CD4-positive, alpha-beta memory T cell (primary cell): ENCODE measurements at places on chromosomes 7 and 10. TPM values are rescaled to one million over a fixed set of nuclear protein-coding genes. Genes with fewer than 3 reads are reported as not detected.

GRCh38 chr10:63375458-63375857, 90.3 kb downstream of the JMJD1C start:
- peaks cover 6% of the 10 kb centered on the region for H3K4me1 ChIP-seq
- H3K27ac ChIP-seq: no peak overlapping the region
- no peak for DNase-seq
- no peak overlapping the region for H3K4me3 ChIP-seq
- no peaks in the 10 kb centered on the region for H3K27me3 ChIP-seq

DNA sequence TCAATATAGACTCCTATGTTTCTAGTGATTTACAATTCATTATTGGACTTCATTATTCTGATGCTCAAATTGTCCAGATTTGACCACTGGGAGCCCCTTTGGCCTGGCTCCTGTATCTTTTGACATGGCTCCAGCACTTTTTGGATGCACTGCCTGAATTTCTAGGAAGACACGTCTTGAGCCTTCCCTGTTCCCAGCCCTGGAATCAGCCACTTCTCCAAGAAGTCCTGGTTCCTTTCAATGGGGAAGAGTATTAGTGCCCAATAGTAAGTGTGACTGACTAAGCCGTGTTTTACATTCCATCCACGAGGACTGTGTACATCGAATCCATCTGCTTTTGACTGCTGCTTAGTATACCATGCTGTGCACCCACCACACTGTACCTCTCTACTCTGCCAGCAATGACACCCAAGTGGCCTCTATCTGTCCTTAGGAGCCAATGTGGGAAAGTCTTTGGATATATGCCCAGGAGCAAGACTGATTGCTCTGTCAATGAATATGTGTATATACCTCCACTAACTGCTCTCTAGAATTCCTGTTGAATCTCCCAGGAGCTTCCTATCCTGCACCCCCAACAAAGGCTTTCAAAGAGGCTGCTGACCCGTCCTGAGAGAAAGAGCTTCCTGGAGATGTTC, 23.2 kb upstream of the NPFFR1 start:
- H3K27ac ChIP-seq: no peak overlapping the region
- no peak for DNase-seq
- H3K4me3 ChIP-seq: no peak overlapping the region

DNA sequence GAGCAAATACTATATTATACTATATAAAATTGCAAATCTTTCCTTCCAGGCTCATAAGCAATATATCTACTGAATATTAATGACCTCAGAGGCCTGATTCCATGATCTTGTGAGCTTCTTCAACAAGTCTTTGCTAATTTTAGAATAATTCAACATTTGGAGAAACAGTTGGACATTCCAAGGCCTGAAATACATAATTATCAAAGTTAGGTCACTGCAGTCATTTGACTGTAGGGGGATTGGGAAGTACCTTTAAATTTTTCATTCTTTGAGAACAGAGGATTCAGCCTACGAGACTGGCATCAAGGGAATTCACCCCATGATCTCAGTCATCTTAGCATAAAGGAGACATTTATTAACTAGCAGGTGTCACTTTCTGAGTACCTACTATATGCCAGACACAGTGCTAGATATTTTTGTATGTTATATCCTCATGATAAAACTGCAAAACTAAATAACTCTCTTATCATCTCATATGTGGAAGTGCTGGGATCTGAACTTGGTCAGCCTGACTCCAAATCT, 85.4 kb downstream of the DOCK4 start:
- H3K36me3 ChIP-seq: no peaks in the 10 kb centered on the region
- no peaks in the 10 kb centered on the region for H3K4me1 ChIP-seq
- no peak overlapping the region for H3K4me3 ChIP-seq
- no peaks in the 10 kb centered on the region for H3K27me3 ChIP-seq
- no peak for DNase-seq

The GNAT3 gene
- not detected for total RNA-seq
